ENCODE measurements at places on chromosomes 2 and 18. TPM values are rescaled to one million over a fixed set of nuclear protein-coding genes. Genes with fewer than 3 reads are reported as not detected.

DNA sequence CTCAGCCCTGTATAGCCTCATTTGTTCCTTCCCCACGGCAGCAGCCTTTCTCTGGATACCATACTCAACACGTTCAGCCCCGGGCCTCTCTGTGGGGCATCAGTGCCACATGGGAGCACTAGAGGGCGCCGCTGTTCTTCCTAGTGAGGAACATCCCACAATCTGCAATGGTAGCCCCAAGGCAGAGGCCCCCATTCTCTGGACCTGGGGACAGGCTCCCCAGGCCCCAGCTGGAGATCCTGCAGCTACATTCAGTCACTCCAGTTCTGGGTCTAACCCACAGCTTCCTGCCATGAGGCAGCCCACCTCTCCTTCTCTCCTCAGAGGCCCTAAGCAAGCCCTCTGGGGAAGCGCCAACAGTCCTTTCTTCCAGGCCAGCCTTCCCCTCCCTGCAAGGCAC lies 14.2 kb upstream of the SFXN5 start:
- DNase-seq = peak; percentile 71

DNA sequence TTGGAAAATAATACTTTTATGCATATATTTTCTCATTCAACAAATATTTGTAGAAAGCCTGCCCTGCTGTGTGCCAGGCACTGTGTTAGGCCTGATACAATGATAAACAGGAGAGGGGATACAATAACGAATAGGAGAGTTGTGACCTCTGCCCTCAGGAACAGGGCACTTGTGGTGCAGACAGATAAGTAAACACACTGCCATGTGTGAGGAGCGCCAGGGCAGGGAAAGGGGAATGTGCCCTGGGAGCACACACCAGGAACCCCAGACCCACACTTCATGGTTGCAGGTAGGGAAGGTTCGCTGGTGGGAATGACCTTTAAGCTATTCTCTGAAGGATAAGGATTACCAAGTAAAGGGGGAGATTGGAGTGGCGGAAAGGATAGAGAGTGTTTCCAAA lies 42.2 kb upstream of the DSC1 start:
- no peak for DNase-seq

GRCh38 chr2:150120326-150120955 lies 367.0 kb downstream of the RND3 start:
- no peak for DNase-seq

DNA sequence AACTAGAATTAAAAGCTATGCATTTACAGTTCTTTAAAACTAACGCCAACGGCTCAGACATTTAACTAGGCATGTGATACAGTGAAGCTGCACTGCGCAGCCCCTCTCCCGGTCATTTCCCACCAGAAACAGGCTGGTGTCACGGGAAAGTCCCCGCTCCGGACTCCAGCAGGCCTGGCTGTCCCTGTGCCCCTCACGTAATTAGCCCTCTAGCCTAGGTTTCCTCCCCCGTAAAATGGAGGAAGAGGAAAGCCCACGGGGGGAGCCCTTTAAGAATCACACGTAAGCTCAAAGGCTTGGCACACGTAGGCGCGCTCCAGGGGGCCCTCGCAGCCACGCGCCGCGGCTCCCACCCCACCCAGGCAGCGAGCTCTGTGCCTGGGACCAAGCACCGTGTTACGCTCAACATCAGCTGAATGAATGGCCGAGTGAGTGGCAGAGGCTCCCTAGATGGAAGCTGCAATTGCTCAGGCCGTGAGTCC lies 48.0 kb downstream of the KCNIP3 start:
- no peak for DNase-seq

GRCh38 chr2:112012556-112012955 lies 42.5 kb upstream of the TMEM87B start:
- DNase-seq = no peak

The SP100 gene
- 151 TPM for total RNA-seq

GRCh38 chr2:233211548-233211895 lies 40.0 kb upstream of the ATG16L1 start:
- DNase-seq = no peak

- no peak for DNase-seq
Observed at GRCh38 chr2:71346065-71346464, 14.5 kb downstream of the ZNF638 start.

GRCh38 chr2:164948540-164948939 lies 6.8 kb downstream of the SLC38A11 start:
- DNase-seq = no peak

GRCh38 chr2:73930386-73930785 lies 3.7 kb downstream of the DGUOK start:
- no peak for DNase-seq

The CLIP4 gene
- total RNA-seq = 73.5 TPM

DNA sequence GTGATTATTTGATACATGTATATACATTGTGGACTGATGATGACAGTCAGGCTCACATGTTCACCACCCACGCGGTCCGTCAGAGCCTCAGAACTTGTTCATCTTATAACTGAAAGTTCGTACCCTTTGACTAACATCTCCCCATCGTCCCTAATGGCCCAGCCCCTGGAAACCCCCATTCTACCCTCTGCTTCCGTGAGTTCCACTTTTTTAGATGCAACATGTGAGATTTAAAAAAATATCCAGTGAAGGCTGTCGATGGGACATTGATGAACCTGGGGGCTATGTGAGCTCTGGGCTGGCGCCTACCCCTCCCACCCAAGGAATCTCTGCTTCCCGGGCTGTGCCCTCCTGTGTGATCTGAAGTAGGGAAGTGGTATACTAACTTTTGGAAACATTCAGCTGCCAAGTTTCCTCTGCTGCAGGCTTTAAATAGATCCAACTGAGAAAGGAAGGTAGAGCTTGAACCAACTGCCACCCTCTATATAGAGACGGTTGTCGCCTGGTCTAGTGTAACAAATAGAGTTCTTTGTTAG lies 163.8 kb downstream of the FAM210A start:
- no peak for DNase-seq

- DNase-seq = no peak
Observed at GRCh38 chr2:122525336-122525735, 769.9 kb downstream of the TSN start.

The IL36B gene
- not detected for total RNA-seq

DNA sequence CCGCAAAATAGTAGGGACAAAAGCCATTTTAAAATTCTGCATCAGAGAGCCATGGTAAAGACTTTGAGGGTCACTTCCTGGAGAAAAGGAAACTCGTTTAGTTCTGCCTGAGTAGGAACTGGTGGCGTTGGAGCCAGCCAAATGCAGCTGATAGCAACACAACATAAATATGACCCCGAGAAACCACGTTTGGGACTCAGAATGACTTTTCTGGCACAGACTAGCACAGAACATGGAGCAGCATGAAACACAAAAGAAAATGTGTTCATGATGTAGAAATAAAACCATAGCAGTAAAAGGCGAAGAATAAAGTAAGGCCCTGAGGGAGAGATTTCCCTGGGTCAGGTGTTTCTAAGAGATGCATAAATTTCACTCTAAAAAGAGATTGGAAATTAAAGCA lies 149.2 kb upstream of the KLHL29 start:
- DNase-seq = no peak

The PFN4 gene
- 1.7 TPM for total RNA-seq

DNA sequence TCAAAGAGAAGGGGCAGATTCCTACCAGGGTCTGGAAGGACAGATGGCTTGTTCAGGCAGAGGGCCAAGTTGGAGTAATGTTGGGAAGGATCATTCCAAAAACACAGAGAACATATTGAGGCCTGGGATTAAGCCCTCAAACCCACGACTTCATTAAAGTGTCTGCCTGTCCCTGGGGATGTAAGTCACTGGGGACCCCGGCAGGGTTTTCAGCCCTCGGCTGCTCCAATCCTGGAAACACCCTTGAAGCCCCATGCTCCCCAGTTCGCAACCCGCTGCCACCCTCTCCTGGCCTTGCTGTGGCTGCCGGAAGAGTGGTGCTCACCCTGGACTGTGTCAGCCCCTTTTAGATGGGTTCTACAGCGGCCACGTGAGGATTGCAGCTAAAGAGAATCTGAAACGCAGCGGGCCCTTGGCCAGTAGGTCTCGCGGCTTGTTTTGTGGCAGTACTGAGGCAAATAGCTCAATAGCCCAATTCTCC lies 79.9 kb downstream of the EPAS1 start:
- DNase-seq = no peak

The ERMN gene
- 0.18 TPM for total RNA-seq

DNA sequence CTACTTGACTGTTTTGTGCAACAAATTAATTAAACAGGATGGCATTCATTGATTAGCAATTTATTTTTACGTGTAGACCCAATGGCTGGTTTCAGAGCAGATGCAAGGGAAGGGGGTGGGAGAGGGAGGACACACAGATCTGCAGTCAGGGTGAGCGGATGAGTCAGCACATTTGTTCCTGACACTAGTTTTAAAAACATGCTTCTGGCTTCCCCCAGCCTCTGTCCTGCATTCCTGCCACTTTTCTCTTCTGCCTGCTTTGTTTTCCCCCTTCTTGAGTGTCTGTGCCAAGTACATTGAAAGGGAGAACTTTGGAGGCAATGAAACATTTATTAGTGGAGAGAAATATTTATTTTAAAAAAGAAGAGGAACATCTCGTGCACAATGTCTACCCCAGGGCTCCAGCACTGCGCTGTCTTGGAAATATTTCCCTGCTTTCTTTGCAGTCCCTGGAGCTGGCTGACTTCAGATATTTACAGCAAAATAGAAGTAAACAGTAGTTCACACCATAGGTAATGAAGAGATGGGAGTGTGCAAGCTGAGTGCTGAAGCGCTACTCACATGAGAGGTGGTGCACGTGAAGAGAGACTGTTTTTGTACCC lies 52.2 kb downstream of the NRP2 start:
- peak; percentile 87 for DNase-seq

DNA sequence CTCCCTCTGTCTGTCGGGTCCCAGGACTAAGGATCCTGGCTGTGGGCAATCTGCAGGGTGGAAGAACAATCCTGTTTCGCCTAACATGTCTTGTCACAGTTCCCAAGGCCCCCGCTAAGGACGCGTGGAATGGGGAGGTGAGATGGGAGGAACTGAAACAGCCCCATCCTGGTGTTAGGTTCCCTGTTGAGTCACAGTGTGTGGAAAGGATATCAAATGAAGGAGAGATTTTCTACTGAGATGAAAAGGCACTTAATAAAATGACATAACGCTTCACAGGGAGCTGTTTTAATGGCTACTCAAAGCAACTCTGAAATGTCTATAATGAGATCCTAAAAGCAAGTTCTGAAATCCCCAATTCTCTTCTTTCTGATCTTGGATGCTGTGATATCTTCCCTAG lies 52.5 kb downstream of the RAB31 start:
- DNase-seq = no peak

DNA sequence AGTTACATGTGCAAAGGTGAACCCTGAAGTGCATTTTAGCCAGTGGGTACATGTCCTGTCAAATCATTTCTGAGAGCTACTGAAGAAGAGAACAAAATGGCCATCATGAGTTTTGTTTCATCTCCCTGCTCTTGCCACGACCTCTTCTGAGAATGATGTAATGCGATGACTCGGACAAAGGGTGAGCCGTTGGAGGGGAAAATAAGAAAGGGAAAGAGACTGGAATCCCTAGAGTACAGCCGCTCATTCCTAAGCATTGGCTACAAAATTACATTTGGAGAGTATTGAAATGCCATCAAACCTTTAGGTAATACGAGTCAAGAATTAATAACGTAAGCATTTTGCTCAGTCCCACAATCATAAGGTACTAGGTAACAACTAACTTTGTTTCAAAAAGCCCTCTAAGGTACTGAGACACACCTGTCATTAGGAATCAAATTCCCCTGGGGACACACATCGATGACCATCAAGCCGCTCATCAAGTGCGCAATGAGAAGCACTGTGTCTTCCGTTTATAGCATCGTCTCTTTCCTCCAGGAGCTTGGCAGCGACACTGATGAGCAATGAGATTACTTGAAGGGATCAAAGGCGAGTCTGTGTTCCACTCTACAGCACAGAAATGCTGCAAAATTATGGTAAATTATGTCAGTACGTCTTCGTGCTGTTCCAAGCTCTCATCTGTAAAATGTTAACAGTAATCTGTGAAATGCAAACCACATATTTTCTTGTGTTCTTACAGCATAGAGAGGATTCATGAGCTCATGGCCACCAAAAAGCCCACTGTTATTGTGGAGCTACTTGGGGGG lies 97.3 kb upstream of the PIEZO2 start:
- peak; percentile 12 for DNase-seq

DNA sequence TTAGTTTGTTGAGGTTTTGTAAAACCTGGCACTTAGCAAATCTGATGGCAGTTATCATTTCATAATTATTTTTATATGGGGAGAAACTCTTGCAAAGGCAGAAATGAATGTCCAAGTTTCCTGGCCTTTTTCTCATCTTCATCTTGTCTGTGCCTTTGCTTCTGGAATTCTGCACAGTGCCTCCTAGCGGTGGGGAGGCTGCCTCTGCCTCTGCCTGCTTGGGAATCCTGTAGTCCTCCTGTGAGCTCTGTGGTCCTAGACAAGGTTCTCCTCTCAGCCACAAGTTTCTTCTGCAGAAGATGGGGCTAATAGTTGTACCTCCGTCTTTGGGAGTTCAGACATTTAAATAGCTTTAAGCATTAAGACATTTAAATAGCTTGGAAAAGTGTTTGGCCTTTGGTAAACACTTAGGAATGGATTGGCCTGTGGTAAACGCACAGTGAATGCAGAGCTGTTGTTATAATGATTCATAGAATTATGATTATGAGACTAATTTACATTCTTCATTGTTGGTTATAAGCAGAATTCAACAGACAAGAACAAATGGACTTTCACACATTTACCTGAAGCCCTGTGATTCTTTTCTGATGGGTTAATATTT lies 101.2 kb downstream of the ZNF236 start:
- DNase-seq = peak; percentile 12

- DNase-seq = no peak
Observed at GRCh38 chr2:128523457-128523856, 204.8 kb upstream of the HS6ST1 start.

DNA sequence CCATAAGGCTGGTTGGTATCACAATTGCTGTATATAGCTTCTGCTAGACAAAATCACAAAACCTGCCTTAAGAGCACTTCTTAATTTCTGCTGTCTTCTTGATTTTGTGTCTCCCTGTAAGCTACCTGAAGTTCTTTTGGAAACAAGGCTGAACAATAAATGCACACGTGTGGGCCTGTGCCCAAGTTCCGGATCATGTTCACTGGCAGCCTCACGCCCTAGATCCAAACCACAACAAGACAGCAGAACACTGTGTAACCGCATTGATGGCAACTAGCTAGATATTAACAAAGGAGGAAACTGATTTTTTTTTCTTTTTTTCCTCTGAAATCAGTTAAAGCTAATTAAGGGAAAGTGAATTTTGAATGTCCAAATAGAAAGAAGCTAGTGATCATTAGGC lies 81.5 kb upstream of the LYPD6B start:
- no peak for DNase-seq

GRCh38 chr2:220243571-220243970 lies 616.1 kb downstream of the SLC4A3 start:
- DNase-seq = no peak

GRCh38 chr18:267380-267687 lies 513 bp downstream of the THOC1 start:
- peak; percentile 12 for DNase-seq

- peak; percentile 59 for DNase-seq
Observed at GRCh38 chr18:23812546-23813440, 123.5 kb downstream of the LAMA3 start.
